GM06990 (cell line): ENCODE measurements at places on chromosomes 5 and 9.

GRCh38 chr5:117205894-117206293, 631.3 kb upstream of the SEMA6A start:
- DNase-seq: no peak

- peak; percentile 65 for DNase-seq
Measured at GRCh38 chr5:157502143-157502647, 42.2 kb downstream of the NIPAL4 start.

DNA sequence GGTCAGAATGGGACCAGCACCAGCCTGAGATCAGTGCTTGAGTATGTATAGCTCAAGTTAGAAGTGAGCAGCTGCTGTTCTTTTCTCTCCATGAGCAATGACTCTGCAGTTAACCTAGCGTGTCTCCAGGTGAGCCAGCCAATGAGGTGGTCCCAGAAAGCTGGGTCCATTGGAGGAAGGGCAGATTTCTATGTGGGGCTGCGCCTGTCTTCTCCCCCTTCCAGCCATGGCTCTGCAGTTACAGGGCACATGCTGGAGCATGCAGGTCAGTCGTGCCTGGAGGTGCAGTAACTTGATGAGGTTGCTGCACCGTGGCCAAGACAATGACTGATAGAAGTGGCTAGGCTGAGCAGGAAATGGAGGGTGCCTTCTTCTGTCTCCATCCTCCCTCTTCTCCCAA, 29.6 kb upstream of the CXCL14 start:
- no peak for DNase-seq

DNA sequence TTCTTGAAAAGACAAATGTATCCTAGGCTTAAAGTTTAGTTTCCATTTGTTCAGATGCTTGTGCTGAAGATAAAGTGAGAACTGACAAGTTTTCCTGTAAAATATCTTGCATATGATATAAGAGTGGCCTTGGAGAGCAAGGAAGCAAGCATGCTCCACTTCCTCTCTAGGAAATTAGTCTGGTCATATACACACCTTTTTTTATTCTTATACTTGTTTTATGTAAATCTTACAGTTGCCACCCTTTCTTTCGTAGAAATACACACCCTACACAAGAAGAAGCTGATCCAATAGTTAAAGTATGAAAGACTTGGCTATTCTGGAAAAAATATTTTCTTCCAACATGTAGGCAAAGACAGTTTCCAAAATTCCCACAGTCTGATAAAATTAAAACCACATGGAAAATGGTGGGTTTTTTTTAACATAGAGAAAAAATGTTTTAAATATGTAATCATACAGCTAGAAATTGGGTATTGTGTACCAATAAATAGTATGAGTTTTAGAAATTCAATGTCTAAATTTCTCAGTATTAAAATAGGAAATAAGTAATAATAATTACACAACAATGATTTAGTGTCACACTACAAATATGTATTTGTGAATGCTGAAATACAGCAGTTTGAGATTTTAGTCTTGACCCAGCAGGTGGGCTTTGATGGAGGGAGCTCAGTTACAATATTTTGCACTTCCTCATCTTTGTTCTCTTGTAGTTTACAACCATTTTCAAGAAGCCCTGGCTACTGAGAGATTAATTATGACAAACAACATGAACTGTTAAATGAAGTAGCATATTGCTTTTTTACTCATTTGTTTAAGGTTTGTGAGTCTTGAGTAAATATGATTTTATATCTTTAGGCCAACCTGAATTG, 185.7 kb upstream of the GNA14 start:
- no peak for DNase-seq

DNA sequence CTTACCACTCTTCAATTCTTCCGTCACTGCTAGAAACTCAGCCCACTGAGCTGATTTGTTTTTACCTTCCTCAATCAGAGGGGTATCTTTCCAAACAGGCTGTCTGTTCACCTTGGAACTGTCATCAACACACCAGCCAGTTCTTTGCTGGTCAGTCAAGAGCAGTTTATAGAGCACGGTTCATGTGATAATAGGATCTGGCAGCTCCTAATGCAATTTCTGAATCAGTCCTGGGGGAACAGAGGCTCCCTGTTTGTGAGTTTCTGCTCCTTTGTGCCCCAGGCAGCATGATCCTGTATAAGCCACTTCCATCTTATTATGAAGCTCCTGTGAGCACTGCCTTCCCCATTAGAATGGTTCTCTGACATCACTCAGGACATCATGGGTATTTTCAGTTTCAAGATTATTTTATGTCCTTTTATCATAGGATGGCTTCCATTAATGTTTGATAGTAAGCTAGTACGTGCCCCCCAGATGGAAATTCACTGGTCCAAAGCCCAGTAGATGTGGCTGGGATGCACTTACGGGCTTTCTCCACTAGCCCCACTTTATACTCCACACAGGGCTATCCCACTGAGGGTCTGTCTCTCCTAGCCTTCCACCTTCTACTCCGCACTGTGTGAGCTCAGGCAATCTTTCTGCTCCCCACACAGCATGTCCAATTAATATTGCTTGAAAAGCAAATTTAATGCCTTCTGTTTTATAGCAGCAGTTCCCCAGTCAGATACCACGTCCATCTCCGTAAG, 85.5 kb upstream of the SPIN1 start:
- no peak for DNase-seq
